ENCODE measurements at places on chromosomes 12 and 14. TPM values are rescaled to one million over a fixed set of nuclear protein-coding genes. Genes with fewer than 3 reads are reported as not detected.

The NKX2-1 gene
- total RNA-seq: not detected

The AVPR1A gene
- 0.36 TPM for total RNA-seq

The LBHD2 gene
- not detected for total RNA-seq

The LIN7A gene
- 0.56 TPM for total RNA-seq

The SMOC1 gene
- total RNA-seq: 0.12 TPM

The RTN1 gene
- total RNA-seq: 0.80 TPM

The MANSC4 gene
- not detected for total RNA-seq

The PRKAG1 gene
- total RNA-seq: 52.8 TPM

The TEAD4 gene
- 11.0 TPM for total RNA-seq

The GARIN6 gene
- total RNA-seq: not detected

The SSTR1 gene
- total RNA-seq: 0.08 TPM

The RNASE3 gene
- total RNA-seq: not detected

The SCNN1A gene
- 142 TPM for total RNA-seq

The TAS2R43 gene
- total RNA-seq: 0.84 TPM

The KTN1 gene
- 80.7 TPM for total RNA-seq

The IFI27 gene
- total RNA-seq: 70.2 TPM

The PRH2 gene
- not detected for total RNA-seq

The TEX22 gene
- 2.0 TPM for total RNA-seq

The INHBE gene
- total RNA-seq: not detected

The GALNT4 gene
- total RNA-seq: 4.3 TPM

The GDF3 gene
- total RNA-seq: not detected

The MLF2 gene
- total RNA-seq: 122 TPM

The ESR2 gene
- 0.48 TPM for total RNA-seq

The IFI27L2 gene
- 30.8 TPM for total RNA-seq

The HOXC12 gene
- not detected for total RNA-seq

The ITGA7 gene
- total RNA-seq: 6.7 TPM

The DNAI7 gene
- total RNA-seq: not detected

The PMEL gene
- total RNA-seq: 0.52 TPM

The ADAMTS20 gene
- not detected for total RNA-seq

The GALNT16 gene
- total RNA-seq: 1.00 TPM

The C12orf54 gene
- 8.5 TPM for total RNA-seq

The AKAP6 gene
- total RNA-seq: 4.4 TPM

The RERG gene
- 1.9 TPM for total RNA-seq

The GALNT8 gene
- total RNA-seq: not detected

The RNFT2 gene
- total RNA-seq: 1.1 TPM

The IGFBP6 gene
- total RNA-seq: 50.5 TPM

The AP5M1 gene
- 26.6 TPM for total RNA-seq

The AQP5 gene
- 1.3 TPM for total RNA-seq

The SETD1B gene
- 16.3 TPM for total RNA-seq

The HHIPL1 gene
- total RNA-seq: 0.28 TPM
